AG04449 (cell line): ENCODE measurements at places on chromosomes 13 and 19.

DNA sequence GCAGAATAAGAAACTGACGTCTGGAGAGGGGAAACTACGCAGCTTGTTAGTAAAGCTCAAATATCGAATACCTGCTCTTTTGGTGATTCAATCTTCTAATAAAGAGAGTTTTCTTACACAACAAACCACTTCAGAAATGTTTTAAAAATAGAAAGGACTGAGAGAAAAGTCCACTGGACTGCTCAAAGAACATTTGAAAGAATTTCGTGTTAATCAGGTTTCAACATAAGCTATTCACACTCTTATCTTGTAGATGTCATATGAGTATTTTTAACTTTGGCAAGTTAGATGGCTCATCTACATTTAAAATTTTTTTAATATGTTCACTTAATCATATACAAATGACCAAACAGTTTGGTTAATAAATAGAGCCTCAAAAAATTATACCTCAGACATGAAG lies 95.6 kb upstream of the FAM216B start:
- no peak for DNase-seq

DNA sequence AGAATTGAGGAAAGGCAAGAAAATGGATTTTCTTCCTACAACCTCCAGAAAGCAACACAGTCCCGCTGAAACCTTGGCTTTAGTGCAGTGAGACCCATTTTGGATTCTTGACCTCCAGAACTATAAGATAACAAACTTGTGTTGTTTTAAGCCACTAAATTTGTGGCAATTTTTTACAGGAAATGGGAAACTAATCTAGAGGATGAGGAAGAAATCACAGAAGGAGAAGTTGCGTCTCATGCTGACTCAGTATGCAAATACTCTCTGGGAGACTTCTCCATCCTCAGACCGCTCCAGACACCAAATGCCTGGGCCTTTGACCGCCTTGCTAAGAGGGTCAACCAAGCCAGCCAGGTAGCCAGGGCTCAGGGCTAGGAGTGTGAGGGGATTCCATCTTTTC lies 13.1 kb upstream of the CEACAM16 start:
- DNase-seq = no peak

GRCh38 chr19:18781885-18782527 lies 9.1 kb downstream of the COMP start:
- DNase-seq = no peak

GRCh38 chr19:45882652-45883585 lies 3.0 kb downstream of the IRF2BP1 start:
- DNase-seq = peak; percentile 33

GRCh38 chr13:48728876-48729275 lies 75.1 kb downstream of the CYSLTR2 start:
- no peak for DNase-seq

GRCh38 chr19:13503570-13504235 lies 2.6 kb downstream of the CACNA1A start:
- DNase-seq = no peak

DNA sequence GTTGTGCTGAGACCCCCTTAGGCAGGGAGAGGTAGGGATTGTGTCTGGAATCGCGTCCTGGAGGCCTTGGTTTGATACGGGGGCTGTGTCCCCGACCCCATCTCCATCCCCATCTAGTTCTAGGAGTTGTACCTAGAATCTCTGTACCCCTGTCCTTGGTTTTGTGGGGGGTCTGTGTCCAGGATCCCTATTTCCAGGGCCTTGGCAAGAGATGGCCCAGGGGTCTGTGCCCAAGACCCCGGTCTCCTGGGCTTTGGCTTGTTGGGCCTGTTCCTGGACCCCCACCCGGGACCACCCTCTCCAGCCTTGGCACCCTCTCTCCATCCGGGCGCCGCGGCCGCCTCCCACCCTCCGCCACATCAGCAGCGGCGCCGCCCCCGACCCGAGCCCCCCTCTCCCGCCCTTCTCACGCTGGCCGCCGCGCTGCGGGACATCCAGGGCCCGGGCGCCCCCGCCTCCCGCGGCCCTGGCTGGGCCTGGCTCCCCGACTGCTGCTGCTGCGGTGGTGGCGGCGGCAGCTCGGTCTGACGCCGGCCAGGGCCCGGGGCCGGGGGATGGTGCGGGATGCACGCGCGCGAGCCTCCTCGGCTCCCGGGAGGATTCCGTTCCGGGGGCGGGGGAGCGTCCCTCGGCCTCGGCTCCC lies at the start of gene NUMBL:
TSS of gene NUMBL (minus strand) at position 602 of the 643 bp plus-strand sequence. CDS start at position 434, 168 bp downstream.
- no peak for DNase-seq

DNA sequence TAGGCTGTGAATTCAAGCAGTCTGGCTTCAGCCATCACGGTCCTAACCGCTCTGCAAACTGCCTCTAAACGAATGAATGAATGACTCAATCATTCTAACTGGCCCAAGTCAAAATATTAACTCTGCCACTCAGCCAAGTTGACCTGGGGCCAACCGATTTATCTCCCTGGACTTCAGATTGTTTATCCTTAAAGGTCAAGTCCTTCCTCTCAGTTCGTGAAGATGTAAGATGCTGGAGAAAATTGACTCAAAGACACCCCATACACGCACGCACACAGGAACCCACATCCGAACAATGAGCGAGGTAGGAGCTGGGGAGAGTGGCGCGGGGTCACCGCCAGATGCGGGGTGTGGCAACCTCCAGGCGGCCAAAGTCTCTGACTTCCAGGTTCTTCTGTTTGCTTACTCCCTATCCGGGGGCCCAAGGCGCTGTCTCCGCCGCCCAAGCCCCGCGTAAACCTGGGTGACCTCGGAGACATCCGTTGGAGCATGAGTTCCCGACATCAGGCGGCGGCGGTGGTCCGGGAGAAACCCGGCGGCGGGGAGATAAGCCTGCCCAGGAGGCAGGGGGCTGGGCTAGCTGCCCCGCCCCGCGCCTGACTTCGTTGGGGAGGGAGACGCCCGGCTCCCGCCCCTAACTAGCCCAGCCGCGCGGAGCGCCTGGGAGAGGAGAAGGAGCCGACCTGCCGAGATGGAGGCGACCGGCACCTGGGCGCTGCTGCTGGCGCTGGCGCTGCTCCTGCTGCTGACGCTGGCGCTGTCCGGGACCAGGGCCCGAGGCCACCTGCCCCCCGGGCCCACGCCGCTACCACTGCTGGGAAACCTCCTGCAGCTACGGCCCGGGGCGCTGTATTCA lies at the start of gene CYP2S1:
TSS of gene CYP2S1 (plus strand) at position 646 of the 856 bp plus-strand sequence. CDS start at position 692, 46 bp downstream.
- no peak for DNase-seq

- no peak for DNase-seq
Measured at GRCh38 chr13:81138353-81138980, 797.5 kb upstream of the SPRY2 start.
